ENCODE measurements at places on chromosomes 13 and 19.

GRCh38 chr13:49740870-49741269 lies 49.6 kb upstream of the EBPL start:
- no peak for DNase-seq

DNA sequence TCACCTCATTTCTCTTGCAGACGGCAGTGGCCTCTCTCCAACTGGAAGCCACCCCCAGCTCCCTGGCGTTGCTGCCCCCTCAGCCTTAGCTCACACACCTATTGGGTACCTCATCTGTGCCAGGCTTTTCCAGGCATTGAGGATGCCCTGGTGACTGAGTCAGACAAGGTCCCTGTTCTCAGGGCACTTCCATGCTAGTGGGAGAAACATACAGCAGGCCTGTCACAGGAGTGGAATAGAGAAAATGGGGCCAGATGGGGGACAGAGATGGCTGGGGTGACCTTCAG lies 33.9 kb downstream of the CAPN12 start:
- no peak for DNase-seq

DNA sequence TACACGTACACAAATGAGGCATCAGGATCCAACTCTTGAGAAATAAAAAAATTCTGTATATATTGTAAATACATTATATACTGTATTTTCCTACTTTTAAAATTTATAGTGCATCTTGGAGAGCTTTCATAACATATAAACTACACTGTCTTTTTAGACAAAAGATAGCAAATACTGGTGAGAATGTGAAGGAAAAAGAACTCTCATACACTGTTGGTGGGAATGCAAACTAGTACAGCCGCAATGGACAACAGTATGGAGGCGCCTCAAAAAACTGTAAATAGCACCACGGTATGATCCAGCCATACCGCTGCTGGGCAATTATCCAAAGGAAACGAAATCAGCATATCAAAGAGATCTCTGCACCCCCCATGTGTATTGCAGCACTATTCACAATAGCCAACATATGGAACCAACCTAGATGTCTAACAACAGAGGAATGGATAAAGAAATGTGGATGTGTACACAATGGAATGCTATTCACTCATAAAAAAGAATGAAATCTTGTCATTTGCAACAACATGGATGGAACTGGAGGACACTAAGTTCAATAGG lies 292.4 kb downstream of the EFNB2 start:
- no peak for DNase-seq

DNA sequence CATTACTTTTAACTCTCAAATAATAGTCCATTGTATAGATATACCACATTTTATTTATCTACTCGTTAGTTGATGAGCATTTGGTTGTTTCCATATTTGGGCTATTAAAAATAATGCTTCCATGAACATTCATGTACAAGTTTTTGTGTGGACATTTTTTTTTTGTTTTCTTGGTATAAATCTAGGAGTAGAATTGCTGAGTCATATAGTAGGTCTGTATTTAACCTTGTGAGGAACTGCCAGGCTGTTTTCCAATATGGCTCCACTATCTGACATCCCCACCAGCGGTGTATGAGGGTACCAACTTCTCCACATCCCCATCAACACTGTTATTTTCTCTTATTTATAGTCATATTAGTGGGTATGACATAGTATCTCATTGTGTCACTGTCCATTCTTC lies 143.1 kb downstream of the RAP2A start:
- DNase-seq: no peak

DNA sequence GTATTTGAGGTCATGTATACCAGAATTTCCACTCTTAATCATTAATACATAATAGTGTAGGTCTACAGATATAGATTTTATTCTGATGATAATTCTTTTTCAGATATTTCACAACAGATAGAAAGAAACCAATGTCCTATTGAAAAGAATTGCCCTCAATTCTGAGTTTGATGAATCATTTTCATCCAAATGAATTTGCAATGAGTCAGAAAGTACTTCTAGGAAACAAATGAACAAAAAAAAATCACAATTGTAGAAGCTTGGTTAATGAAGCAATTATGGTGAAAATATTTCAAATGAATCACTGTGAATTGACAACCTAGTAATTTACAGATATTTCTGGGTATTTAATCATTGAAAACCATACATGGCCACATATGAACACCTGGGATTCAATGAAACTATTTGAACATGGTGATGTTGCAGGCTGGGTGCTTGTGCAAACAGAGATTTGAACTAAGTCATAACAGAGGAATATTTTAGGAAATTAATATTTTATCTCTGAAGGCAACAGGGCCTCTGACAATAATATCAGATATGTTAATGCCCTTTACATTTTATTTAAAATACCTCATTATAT lies 360.9 kb downstream of the SLITRK5 start:
- DNase-seq: no peak

DNA sequence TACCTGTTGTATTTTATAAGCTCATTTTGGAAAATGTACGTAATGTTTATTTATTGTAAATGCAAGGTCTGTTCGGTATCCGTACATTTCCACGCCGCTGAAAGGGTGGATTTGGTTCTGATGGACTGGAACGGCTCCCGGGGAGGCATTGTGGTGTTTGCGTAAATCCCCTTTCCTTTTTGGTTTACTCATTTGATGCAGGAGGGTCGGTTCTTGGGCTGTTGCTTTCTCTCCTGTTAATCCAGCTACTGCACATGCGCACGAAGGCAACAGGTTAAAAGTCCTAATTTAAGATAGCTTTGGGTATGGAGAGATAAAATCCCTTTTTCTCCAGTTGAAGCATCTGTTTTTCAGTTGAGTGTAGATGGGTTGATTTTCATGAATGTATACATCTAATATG lies 224.4 kb downstream of the TM9SF2 start:
- DNase-seq: no peak

GRCh38 chr19:40974633-40975037 lies 16.4 kb upstream of the CYP2B6 start:
- DNase-seq: peak; percentile 66

DNA sequence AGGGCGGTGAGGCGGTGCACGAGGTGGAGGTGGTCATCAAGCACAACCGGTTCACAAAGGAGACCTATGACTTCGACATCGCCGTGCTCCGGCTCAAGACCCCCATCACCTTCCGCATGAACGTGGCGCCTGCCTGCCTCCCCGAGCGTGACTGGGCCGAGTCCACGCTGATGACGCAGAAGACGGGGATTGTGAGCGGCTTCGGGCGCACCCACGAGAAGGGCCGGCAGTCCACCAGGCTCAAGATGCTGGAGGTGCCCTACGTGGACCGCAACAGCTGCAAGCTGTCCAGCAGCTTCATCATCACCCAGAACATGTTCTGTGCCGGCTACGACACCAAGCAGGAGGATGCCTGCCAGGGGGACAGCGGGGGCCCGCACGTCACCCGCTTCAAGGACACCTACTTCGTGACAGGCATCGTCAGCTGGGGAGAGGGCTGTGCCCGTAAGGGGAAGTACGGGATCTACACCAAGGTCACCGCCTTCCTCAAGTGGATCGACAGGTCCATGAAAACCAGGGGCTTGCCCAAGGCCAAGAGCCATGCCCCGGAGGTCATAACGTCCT lies 9.4 kb upstream of the PROZ start:
- DNase-seq: no peak

GRCh38 chr19:55258476-55258827 lies 365 bp downstream of the PPP6R1 start:
- DNase-seq: no peak

DNA sequence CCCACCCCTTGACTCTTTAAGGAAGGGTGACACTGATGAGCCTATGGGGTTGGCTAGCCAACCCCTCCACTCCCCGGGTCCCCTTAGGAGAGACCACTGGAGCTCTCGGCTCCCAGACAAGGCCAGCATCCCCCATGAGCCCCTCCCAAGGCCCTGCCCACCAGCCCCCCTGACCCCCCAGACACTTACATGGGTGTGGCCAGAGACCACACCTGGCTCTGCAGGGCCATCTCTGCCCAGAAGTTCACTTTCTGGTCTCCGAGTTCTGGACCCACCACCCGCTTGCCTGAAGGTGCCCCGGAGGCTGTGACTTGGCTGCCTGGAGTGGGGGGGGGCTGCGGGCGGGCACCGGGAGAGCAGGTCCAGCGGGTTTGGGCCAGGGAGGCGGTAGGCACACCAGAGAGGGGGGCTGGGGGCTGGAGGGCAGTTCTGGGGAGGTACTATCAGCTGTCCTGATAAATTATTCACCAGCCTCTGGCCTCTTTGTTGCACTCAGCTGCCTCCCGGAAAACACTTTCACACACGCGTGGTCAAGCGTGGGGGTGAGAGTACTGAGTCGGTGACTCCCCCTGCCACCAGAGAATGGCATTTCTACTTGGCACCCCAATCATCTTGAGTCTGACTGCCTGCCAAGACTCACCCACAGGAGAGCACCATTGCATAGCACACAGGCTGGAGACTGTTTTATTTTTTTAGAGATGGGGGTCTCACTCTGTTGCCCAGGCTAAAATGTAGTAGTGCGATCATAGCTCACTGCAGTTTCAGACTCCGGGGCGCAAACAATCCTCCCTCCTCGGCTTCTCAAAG lies at the start of gene PALM3:
PALM3 (minus strand) TSS at position 326 of the 807 bp plus-strand sequence; CDS start at position 230, 96 bp downstream.
- DNase-seq: no peak

DNA sequence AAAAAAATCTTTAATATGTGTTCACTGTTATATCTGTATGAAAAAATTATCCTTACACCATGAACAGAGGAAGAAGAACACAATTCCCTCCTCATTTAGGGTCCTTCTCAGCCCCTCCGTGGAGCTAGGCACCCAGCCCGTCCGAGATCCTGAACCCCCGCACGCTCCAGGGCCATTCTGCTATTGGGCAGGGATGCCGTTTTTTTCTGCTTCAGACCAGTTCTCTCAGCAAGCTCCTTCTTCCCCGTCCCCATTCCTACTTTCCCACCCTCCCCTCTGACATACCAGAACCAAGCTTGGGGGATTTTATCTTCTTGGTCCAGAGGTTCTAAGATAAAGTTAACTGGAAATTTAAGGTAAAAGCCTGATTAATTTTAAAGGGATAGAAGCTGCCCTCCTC lies 36.2 kb downstream of the ATP12A start:
- no peak for DNase-seq

DNA sequence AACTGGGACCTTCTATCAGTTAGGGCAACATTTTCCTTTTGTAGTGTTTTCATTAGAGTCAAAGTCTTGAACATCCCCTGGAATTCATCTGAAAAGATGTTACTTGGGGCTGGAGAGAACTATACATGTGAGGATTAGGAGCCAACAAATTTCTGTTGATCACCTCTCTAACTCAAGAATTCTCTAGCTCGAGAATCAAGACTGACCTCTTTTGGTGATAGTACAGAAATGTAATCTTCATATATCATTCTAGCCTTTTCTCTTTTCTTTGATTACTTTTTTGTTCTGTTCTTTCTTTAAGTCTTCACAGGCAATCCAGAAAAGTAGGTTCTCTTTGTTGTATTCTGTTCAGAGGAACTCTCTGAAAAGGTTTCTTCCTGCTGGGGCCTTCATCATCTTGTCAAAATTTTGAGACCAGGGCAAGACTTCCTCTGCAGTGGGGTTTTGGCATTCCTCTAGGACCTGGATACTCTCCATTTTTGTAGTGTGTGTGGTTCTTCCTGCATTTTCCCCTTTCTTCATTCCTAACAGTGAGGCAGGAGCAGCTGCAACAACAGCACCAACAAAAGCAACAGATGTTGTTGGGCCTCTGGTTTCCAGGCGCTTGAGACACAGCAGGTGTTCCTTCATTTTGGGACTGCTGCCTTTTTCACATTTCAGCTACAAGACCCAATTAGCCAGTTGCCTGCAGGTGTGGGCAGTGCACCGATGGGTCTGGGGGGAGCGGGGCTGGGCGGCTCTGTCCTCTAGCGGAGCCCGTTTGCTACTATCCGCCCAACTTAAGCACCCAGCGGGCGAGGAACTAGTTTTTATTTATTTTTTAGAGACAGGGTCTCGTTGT lies 26.2 kb downstream of the ELF1 start:
- no peak for DNase-seq

DNA sequence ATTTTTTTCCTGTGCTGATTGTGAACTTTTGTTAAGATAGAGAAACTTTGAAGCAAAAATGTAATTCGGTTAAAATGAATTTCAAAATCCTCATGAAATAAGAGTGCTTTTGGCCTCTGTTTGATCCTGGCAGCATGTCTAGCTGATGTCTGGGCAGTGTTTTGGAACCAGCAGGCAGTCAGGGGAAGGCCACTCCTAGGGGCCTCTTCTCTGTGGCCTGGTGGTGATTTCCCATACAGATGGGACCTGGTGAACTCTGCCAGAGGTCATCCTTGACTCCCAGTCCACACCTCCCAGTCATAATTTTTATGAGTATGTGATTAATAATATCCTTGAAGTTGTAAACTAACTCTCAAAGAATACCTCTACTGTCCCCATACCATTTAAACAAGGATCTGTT lies 226.6 kb downstream of the PCCA start:
- no peak for DNase-seq

- no peak for DNase-seq
Measured at GRCh38 chr13:90276216-90276615, 1071.3 kb upstream of the MIR17HG start.

GRCh38 chr13:20514866-20515265 lies 10.8 kb downstream of the CRYL1 start:
- DNase-seq: no peak

DNA sequence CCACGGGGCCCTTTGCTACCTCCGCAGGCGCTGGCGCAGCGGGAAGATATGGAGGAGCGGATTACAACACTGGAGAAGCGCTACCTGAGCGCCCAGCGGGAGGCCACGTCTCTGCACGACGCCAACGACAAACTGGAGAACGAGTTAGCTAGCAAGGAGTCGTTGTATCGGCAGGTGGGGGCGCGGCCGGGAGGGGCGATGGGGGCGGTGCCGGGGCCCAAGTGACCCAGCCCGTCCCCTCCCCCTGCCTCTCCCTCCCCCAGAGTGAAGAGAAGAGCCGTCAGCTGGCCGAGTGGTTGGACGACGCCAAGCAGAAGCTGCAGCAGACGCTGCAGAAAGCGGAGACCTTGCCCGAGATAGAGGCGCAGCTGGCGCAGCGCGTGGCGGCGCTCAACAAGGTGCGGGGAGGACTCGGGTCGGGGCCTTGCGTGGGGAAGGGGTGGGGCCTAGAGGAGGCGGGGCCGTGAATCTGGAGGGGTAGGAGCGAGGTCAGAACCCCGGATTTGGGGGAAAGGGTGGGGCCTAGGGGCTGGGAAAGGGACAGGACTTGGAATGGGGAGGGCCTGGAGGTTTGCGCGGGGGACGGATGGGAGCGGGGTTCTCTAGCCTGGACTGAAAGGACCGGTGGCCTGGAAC lies 13.7 kb downstream of the PPFIA3 start:
- peak; percentile 70 for DNase-seq

DNA sequence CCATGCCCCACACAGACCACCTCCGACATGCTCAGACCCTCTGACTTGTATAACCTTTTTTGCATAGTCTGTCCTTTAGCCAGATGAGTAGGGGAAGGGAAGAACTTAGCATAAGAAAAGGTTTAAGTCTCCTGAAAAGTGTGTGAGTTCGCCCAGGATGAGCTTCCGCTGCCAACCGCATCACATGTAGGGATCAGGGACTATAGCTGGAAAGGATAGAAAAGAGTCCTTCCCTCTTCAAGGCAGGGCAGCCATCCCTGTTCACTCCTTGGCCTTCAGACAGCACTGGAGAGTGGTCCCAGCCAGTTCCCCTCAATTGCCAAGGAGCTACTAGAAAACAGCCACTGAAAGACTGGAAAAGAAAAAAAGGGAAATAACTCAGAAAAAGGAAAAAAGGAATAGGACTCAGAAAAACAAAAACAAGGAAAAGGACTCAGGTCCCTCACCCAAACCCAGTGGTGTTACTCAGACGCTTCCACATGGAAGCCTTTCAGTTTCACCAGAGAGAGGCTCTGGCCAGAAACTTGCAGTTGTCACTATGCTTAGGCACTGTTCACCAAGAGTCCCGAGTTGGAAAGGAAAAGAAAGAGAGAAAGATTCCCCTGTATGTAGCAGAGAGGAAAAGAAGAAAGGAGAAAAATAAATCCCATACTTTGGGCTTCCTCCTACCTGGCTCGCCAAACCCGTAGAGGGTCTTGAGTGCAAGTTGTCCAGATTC lies 5.6 kb upstream of the TM9SF2 start:
- no peak for DNase-seq

Data from left ventricle myocardium superior (tissue), 1 donor.